DMS79 treated with DMSO at 0.1 percent for 48 hours (cell line): ENCODE measurements at places on chromosomes 12 and 14.

DNA sequence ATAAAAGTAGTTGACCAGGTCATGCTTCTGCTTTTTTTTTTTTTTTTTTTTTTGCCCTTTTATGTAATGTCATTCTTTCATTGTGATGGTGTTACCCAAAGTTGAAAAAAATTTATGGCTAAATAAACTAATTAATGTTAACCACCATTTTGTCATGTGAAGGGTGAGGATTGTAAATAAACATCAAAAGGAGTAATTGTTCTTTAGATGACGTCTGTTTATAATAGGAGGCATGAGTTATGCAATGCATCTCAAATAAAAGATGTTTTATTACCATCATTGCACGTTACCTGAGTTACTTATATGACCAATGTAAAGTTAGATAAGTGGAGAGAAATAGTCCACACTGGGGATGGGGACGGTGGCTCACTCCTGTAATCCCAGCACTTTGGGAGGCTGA, 349.9 kb upstream of the PDE3A start:
- DNase-seq: no peak

DNA sequence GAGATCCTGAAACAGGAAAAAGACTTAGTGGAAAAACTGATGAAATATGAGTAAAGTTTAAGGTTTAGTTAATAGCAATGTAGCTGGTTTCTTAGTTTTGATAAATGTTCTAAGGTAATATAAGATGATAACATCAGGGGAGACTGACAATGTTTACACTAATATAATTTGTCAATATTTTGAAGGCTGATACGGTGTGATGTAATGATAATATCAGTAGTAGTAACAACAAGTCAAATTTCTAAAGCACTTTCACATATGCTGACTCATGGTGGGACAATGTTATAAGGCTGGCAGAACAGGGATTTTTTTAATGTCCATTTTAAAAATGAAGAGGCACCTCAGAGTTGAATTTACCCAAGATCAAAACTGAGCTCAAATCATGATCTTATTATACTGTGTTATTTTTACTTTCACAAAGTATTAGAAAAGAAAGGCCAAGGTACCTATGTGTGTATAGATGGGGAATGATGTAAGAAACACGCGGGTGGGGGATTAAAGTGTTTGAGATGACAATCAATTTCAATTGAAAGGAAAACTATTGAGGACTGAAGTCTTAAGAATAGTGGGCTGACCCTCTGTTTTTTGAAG, 2.4 kb upstream of the FLRT2 start:
- no peak for DNase-seq

GRCh38 chr14:71301611-71302010, 394.4 kb downstream of the PCNX1 start:
- no peak for DNase-seq

- no peak for DNase-seq
Observed at GRCh38 chr12:116456330-116457082, 102.7 kb upstream of the MAP1LC3B2 start.

DNA sequence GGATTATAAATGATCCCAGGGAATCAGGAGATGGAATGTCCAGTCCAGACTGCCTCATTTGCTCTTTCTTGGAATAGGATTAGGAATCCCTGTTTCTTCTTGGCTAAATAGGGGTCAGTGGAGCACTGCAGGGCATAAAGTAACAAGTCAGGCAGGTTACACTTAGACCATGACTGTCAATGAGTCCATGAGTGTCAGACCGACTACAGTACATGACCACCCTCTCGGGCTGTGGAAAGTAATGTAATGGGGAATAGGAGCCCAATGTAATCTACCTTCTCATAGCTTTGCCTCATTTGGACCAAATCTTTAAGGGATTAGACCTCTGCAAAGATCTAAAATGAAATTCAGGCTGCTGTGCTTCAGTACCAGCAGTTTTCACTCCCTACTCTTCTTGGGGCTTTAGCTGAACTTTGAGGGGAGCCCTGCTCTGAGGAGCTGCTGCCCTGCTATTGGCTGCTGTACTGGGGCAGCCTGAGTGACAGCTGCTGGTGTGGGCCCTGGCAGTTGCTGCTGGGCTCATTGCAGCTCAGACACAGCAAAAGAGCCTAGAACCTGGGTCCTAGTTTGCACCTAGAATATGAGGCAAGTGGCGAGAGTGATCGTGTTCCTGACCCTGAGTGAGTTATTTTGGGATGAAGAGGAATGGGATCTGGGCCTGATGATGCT, 62.2 kb upstream of the OR4E1 start:
- no peak for DNase-seq

DNA sequence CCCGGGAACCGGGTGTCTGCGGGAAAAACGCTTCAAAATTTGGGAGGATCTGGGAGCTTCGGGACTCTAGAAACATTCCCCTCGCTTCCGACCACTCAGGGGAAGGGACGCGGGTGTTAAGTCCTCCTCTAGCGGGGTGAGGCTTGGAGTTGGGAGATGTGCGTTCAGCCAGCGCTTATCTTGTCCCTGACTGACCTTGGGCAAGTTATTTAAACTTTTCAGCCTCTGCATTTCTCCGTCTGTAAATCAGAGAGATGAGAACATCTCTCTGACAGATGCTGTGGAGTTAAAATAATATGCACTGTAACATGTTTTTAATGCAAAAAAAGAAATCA, 76.9 kb upstream of the ANO4 start:
- no peak for DNase-seq

GRCh38 chr12:68089101-68089500, 70.4 kb downstream of the IFNG start:
- no peak for DNase-seq
